Activated T-cell treated with anti-CD3 and anti-CD28 coated beads, Interleukin-2, amount 50 U/mL, for 72 hours (primary cell): ENCODE measurements at places on chromosomes 1 and 21. TPM values are rescaled to one million over a fixed set of nuclear protein-coding genes. Genes with fewer than 3 reads are reported as not detected.

- no peak overlapping the region for H3K27ac ChIP-seq
- DNase-seq, result peak; percentile 78
- H3K4me3 ChIP-seq, result peak overlapping the region; percentile 75
- H3K27me3 ChIP-seq, result peaks cover 8% of the 10 kb centered on the region
Observed at GRCh38 chr1:227946624-227947385, 927 bp downstream of the WNT9A start.

GRCh38 chr1:151756291-151756690 lies 7.0 kb downstream of the MRPL9 start:
- DNase-seq, result no peak
- no peak overlapping the region for H3K4me3 ChIP-seq
- no peaks in the 10 kb centered on the region for H3K27me3 ChIP-seq
- H3K4me1 ChIP-seq, result peaks cover 15% of the 10 kb centered on the region
- peaks cover 4% of the 10 kb centered on the region for H3K36me3 ChIP-seq

Gene TFAP2E
- 1.9 TPM for total RNA-seq

DNA sequence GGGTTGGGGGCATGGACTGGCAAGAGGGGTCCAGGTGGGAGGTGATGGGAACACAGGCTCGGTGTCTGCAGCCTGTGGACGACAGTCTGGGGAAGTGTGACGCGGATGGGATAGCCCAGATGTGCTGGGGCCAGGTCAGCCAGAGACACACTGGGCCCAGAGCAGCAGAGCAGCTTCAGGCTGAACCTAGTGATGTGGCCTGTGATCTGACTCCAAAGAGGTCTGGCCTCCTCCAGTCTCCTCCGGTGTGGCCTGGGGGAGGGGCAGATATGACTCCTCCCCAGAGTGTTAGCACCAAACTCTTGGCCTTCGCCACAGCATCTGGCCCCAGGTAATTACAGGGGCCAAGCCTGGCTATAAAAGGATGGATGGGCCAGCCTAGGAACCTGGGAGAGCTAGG lies 13.5 kb downstream of the EFNA3 start:
- DNase-seq, result no peak
- no peak overlapping the region for H3K27ac ChIP-seq
- H3K4me3 ChIP-seq, result no peak overlapping the region
- no peaks in the 10 kb centered on the region for H3K36me3 ChIP-seq

DNA sequence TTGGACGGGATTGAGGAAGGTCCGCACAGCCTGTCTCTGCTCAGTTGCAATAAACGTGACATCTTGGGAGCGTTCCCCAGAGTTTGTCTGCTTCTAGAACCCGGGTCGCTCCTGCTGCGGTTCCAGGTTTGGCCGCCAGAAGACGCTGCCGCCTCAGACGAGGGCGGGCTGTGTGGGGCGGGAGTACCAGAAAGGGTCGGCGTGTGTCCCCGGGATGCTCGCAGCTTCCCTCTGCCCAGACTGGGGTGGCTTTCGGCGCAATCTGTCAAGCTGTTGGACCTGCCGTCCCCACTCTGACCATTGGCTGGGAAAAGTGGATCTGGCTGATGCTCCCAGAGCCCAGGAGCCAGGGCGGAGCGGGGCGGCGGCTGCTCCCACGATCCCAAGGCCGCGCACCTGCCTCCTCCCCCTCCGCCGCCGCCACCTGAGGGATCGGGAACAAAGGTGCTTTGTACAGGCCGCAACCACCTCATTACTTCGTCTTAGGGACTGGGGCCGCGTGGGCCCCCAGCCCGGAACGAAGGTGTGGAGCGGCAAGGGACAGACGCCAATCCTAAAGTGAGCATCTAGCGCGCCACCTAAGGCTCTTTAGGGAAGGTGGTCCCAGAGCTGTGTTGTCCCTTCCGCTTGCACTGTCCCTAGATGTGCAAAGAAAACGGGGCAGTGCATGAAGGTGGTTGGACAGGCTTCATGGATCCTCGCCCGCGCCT lies 683 bp upstream of the EFNA4 start:
- H3K27me3 ChIP-seq, result no peaks in the 10 kb centered on the region
- H3K4me1 ChIP-seq, result peaks cover 37% of the 10 kb centered on the region
- DNase-seq, result peak; percentile 87
- no peak overlapping the region for H3K27ac ChIP-seq
- no peaks in the 10 kb centered on the region for H3K36me3 ChIP-seq

Gene DTL
- total RNA-seq, result 54.9 TPM

Gene RRP15
- total RNA-seq, result 12.5 TPM

Gene MYOC
- total RNA-seq, result not detected

Gene PIGP
- total RNA-seq, result 17.0 TPM

DNA sequence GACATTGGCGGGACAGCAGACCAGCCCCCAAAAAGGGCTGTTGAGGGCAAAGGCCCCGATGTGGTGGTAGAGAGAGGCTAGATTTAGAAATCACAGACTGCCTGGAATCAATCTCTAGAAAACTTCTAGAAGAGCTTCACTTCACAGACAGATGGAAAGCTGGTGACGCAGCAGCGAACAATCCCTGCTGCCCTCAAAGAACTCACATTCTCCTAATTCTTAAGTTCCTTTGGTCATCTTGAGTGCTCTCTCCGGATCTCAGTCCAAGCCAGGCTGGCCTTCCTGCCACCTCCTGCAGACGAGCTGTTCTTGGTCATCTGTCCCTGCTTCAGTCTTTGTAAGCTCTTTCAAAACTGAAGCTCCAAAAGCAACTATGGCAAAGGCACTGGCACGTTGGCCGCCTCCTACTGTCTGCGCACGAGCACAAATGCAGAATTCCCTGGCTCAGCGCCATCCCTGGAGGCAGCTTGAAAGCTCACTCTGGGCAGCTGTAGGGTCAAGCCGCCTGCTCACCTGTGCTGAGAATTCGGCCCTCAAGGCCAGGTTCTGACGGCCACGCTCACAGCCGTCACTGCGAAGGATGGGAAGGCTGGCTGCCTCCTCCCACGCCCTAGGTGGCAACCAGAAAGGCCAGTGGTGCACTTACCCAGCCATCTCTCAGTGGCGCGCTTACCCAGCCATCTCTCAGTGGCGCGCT lies 110.6 kb downstream of the NPHP4 start:
- H3K4me3 ChIP-seq, result no peak overlapping the region
- no peak overlapping the region for H3K27ac ChIP-seq

GRCh38 chr1:186099336-186100104 lies 275.5 kb downstream of the TPR start:
- H3K4me1 ChIP-seq, result no peaks in the 10 kb centered on the region
- peaks cover 14% of the 10 kb centered on the region for H3K27me3 ChIP-seq
- no peak overlapping the region for H3K27ac ChIP-seq
- no peaks in the 10 kb centered on the region for H3K36me3 ChIP-seq
